Progenitor cell of endocrine pancreas (in vitro differentiated cells): ENCODE measurements at places on chromosomes 5 and 9.

- DNase-seq, result no peak
Measured at GRCh38 chr9:16461137-16461840, 409.2 kb downstream of the BNC2 start.

DNA sequence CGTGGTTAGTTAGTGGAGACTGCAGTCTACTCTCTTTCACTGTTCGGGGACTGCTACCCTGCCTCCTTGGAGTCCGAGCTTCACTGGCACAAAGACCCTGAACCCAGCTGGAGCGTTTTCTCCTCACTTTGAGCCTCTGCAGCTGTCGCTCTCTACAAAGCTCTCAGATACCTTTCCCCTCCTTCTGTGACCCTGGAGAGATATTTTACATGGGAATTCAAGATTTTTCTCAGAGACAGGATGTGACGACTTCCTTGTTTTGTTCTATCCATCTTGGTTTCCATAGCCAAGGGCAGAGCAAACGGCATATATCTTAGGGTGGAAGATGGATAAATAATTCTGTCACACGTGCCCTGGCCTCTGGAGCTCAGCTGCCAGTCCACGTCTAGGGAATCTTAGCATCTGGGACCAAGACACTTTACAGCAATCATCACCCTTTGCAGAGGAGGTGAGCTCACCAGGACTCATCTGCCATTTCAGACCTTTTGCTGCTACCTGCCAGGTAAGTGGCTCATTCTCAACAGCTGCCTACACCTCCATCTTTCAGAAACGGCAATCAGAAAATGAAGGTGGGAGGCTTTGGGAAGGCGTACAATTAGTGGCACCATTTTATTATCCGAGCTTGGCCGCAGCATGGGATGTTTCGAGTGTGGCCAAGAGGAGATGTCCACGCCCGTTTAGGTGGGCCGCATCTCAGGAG lies at the start of gene BTNL9:
TSS of gene BTNL9 (plus strand) at position 336 of the 700 bp plus-strand sequence. CDS start 5,224 bp downstream, outside the sequence.
- DNase-seq, result no peak

GRCh38 chr5:135739383-135739981 lies 95.0 kb upstream of the SLC25A48 start:
- no peak for DNase-seq

- no peak for DNase-seq
Measured at GRCh38 chr5:10705747-10706146, 55.3 kb downstream of the DAP start.

- no peak for DNase-seq
Measured at GRCh38 chr5:125200866-125201373, 454.5 kb upstream of the ZNF608 start.

- no peak for DNase-seq
Measured at GRCh38 chr5:31133488-31133887, 60.0 kb upstream of the CDH6 start.

- no peak for DNase-seq
Measured at GRCh38 chr9:37438359-37438758, 15.9 kb downstream of the GRHPR start.

GRCh38 chr9:36485647-36486328 lies 85.7 kb upstream of the RNF38 start:
- DNase-seq, result no peak

DNA sequence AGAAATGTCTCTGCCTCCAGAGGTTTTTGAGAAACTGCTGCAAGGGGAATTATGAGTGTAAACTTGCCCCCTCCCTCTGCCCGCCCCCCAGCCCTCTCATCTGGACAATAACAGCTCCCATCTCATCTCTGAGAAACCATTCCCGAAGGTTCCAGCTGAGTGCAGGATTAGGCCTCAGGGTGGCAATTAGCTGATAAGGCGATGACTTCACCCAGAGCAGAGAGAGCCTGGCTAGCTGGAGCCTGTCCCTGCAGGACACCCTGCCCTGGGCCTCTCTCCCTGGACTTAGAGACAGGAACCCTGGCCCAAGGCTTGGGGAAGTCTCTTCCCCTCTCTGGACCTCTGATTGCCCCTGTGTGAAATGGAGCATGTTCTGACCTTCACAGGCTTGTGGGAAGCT lies 45.7 kb upstream of the HAND1 start:
- no peak for DNase-seq

GRCh38 chr5:176774216-176775171 lies 35.9 kb upstream of the UNC5A start:
- DNase-seq, result no peak

DNA sequence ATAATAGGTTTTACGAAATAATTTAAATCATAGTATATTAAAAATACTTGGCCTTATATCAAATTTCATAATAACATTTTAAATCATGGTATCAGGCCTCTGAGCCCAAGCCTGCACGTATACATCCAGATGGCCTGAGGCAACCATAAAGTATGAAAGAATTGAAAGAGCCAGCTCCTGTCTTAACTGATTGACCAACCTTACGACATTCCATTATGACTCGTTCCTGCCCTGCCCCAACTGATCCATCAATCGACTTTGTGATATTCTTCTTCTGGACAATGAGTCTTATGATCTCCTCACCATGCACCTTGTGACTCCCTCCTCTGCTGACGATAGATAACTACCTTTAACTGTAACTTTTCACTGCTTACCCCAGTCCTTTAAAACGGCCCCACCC lies 545.0 kb downstream of the MTRR start:
- DNase-seq, result no peak
